Stimulated activated CD8-positive, alpha-beta memory T cell treated with anti-CD3 and anti-CD28 coated beads, Interleukin-4, amount 100 ng/mL, for 1 hour (primary cell): ENCODE measurements at places on chromosomes 2 and 18.
A peak's percentile ranks its signal among the peaks of the same experiment; 100 is the strongest.

- no peak for DNase-seq
Observed at GRCh38 chr2:207490441-207490840, 39.3 kb upstream of the CREB1 start.

DNA sequence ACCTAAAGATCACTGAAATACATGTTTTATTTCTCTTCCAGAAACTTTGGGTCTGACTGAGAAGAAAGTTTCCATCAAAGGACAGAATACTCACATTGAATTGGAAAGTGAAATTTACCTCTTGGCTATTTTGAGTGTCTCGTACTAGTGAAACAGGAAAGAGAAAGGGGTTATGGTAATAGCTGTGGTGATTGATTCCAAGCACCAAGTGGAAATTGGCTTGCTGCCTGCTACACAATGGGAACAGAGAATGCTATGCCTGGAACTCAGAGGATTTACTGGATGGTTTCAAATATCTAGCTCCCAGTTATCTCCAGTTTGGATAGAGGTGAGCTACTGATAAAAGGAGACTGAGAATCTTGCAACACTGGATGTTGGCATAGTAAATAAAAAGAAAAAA is 492.8 kb upstream of the FSIP2 start:
- no peak for DNase-seq

GRCh38 chr2:9474361-9475057 is at the start of gene IAH1:
Gene IAH1 (plus strand): TSS chr2:9474551. CDS start chr2:9474567, 16 bp downstream.
- DNase-seq = peak; percentile 37

- DNase-seq = no peak
Observed at GRCh38 chr2:88187038-88187676, 17.0 kb downstream of the THNSL2 start.

DNA sequence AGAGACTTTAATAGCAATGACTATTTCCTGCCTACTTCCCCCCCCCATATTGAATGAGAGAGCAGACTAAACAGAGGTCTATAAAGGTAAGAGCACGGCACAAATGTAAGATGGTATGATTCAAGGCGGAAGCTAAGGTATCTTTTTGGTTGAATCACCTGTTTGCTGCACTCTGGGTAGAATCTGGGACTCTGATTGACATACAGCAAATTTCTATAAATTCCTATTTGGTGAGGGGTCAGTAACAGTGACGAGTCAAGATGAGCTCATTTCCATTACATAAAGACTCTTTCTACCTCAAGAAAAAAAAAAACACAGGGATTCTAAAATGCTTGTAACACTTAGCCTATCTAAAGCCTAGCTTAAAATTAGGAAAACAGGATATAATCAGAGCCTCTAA is 297.3 kb downstream of the TNS1 start:
- DNase-seq = no peak

DNA sequence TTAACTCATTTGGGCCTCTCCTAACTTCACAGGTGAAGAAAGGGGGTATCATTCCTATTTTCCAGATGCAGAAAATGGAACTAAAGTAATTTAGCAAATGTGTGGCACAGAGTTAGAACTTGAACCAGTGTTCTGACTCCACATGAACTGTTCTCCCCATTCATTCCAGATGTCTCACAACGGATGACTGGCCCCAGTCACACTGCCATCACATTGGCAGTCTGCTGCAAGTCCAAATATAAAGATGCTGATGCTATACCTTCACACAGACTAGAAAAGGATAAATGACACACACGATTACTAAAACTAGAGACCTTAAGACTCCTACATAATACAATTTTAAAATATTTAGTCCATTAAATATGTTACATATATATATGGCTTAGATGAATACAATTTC is 195.7 kb downstream of the NBAS start:
- DNase-seq = no peak

- no peak for DNase-seq
Observed at GRCh38 chr2:30656079-30656478, 151.2 kb downstream of the CAPN13 start.

GRCh38 chr2:109432421-109432820 is 181.3 kb downstream of the SEPTIN10 start:
- DNase-seq = no peak

DNA sequence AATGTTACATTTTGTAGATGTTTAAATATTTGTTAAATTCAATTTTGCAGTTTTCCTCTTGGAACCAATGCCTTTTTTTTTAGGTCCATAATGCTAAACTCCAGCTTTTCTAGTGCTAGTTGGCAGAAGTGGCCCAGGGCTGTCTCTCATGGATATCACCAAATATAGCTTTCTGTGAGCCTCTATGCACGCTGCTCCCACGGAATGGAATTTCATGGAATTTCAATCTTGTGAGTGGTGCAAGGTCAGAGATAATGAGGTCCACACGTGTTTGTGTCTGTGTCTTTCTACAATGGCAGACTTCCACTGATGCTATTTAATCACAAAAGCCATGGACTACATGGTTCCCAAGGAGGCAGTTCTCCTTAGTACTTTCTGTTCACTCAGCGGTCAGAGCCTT is 191.5 kb upstream of the PARD3B start:
- no peak for DNase-seq

GRCh38 chr2:150462770-150463169 is 24.7 kb downstream of the RND3 start:
- DNase-seq = no peak

DNA sequence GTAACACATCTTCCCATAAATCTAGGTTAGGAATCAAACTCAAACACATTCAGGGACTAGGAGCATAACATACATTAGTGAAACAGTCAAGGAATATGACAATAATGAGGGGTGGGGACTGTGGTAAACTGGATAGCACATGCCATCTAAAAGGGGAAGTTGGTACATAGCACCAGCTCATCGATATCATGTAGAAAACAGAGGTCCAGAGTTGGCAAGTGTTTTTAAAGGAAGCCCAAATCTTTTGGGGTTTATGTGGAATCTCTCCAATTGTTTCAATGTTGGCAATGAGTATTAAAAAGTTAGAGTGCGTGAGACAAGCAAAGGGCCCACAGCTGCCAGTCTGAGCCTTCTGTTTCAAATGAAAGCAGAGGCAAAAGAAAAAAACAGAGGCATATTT is 24.4 kb downstream of the KLF7 start:
- no peak for DNase-seq

GRCh38 chr2:216887138-216887537 is 27.3 kb upstream of the TNP1 start:
- DNase-seq = no peak

GRCh38 chr18:66156946-66157687 is 406.3 kb downstream of the CDH7 start:
- no peak for DNase-seq

DNA sequence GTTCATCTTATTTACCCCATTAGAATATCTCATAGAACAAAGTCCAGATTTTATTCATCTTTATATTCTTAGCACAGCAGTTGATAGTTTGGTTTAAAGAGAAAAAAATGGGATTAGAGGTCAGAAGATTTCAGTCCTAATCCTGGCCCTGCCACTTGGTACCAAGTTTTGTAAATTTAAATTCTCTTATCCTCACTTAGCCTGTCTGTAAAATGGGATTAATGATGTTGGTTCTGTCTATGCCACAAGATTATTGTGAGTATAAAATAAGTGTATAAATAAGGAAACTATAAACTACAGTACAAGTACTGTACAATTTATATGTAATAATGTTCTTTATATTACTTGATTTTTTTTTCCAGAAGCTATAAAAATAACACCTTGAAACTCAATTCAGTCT is 17.1 kb upstream of the DRC1 start:
- DNase-seq = no peak

- no peak for DNase-seq
Observed at GRCh38 chr2:239824046-239824694, 201.0 kb downstream of the NDUFA10 start.

GRCh38 chr18:39105104-39105503 is 1539.5 kb upstream of the CELF4 start:
- no peak for DNase-seq

DNA sequence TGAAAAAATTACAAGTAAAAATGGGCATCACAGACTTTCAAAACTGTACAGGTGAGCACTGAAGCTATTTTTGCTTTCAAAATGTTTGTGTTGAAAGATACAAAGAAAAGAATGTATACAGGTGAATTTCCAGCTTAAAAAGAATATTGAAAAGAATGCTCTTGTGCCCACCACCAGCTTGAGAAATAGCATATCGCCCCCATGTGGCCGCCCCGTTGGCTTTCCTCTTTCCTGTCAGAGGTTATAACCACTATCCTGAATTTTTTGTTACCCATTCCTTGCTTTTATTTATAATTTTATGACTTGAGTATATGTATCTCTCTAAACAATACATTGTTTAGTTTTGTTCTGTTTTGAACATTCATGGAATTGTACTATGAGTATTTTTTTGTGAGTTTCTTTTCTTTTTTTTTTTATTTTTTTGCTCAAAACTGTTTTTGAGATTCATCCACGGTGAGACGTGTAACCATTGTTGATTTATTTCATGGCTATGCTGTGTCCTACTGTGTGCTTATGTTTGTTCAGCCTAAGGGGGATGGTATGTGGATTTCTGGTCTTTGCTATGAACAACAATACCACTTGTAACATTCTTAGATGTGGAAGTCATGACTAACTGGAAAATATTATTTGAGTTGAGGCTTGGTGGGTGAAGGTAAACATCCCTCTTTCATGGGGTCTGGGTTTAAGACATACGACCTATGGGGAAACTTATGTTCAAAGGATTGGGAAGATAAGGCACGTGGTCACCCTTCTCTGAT is 11.6 kb downstream of the TRPM8 start:
- DNase-seq = no peak
